NB4 (cell line): ENCODE measurements at places on chromosomes 3 and 15.

GRCh38 chr15:79023918-79024317 lies 66.7 kb downstream of the RASGRF1 start:
- DNase-seq = no peak

DNA sequence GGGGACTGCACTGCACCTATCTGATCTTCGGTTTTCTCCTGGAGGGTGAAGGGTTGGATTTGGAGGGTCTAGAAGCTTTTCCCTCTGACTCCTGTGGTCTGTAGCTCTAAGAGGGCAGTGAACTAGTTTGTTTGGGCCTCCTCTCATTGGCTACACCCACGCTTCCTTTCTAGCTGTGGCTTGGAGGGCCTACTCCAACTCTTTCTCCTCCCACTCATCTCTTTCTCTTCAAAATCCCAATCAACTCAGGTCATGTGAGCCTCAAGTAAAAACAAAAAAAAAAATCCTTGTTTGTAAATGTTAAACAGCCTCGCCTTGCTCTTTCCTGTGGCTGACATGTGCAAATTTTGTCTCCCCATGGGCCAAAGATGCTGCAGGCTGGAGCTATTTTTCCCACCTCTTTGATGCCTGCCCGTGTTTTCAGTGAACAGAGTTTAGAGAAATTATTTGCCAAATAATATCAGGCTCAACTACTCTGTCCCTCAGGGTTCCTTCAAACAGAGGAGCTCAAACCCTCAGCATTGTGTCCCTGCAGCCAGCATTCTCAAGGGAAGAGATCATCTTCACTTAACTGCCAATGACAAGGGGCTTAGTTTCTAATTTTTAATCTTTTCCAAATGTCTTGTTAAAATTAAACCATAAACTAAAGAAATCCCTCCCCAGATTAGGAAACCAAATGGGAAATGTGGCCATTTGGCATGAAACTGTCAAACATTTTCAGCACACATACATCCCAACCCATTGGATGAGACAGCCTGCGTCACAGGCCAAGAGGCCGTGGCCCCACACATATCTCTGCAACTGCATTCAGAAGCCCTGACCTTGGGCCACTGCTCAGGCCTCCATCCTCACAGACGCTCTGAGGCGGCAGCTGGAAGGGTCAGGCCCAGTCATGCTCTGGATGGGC lies 114.8 kb upstream of the THBS1 start:
- peak; percentile 36 for DNase-seq

DNA sequence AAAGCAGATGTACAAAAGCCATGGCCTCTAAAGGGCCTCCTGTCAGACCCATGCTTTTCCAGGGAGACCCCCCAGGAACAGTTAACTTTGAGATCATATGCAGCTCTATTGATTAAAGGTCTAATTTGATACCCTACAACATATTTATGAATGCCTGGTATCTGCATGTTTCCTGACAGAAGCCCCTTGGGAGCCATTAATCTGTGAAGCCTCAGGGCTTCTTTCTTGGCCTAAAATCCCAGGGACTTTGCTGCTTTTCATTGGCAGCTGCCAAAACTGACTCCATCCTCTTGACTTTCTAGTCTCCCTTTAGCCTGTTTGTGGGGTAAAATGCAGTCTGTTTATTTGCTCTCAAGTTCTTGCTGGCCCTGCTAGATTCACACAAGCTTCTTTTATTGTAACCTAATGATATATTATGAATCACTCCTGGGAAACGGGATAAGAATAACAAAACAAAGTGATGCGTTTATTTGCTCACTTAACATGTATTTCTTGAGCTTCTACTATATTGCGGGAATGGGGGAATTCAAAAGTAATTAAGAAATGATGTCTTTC lies 257.0 kb downstream of the LSAMP start:
- no peak for DNase-seq

- no peak for DNase-seq
Observed at GRCh38 chr3:117629505-117629904, 919.9 kb downstream of the TUSC7 start.

DNA sequence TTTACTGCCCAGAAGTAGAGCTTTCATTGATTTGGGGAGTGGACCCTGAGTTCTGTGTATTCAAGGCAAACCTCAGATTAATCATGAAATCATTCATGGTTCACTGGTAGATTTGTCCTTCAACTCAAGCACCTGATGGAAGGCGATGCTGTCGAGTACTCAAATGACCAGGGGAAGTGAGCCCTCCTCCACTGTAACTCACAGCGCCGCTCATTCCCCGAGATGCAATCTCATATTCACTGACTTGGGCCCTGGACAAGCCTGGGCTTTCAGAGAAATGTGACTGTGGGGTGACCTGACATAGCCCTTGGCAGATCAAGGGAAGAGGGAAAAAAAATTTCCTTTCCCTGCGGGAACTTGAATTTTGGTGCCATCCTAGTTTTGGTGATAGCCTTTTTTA lies 156.7 kb upstream of the BHLHE40 start:
- DNase-seq = no peak

- DNase-seq = no peak
Observed at GRCh38 chr15:83446904-83447709, at the start of gene SH3GL3. SH3GL3 (plus strand) TSS chr15:83447341; CDS start chr15:83447534, 193 bp downstream.

DNA sequence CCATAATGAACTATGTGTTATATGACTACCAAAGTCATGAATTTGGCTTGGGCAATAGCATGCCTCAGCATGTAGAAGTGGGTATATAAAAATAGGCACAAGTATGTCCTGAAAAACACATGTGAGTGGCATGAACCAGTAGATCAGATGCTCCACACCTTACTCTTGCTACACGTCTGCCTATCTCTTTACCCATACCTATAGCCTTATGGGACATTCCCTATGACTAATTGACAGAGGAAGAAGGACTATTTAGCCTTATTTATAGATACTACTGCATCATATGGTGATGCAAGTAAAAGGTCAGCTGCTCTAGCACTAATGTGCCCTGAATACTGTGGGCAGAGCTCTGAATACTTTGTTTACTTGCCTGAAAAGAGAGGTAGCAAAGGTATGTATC lies 81.0 kb upstream of the ZPLD1 start:
- no peak for DNase-seq
